Activated CD4-positive, CD25-positive, alpha-beta regulatory T cell (primary cell): ENCODE measurements at places on chromosomes 3 and 15.

GRCh38 chr15:64847448-64847847, 5.7 kb downstream of the PLEKHO2 start:
- DNase-seq, result no peak

DNA sequence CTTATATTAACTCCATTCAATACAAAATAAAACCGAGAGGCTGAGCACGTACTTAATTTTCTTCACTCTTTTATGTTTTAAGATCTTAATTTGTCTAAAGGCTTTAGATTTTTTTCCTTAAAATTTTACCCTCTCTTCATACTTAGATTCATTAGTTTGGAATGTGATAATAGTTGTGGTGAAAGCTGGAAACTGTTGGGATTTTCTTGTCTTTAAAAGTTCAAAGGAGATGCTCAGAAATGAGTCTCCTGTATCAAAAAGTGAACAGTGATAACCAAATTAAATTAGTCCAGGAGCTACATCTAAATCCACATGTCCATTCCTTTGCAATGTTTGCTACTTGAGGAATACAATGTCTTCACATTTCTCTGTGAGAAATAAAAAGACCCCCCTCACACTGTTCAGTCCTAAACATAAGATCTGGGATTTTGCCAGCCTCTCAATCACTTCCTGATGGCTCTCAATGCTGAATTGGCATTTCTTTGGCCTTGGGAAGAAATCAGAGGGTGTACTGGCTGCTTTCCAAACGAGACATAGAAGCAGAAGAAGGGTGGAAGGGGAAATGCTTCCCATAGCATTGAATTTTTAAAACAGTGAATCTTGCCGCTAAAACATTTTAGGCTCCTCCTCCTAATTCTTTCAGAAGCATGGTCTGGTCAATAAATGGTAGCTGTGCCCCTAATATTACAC, 245.0 kb downstream of the SHOX2 start:
- DNase-seq, result no peak

GRCh38 chr15:56128081-56128480, 115.6 kb downstream of the RFX7 start:
- DNase-seq, result no peak

DNA sequence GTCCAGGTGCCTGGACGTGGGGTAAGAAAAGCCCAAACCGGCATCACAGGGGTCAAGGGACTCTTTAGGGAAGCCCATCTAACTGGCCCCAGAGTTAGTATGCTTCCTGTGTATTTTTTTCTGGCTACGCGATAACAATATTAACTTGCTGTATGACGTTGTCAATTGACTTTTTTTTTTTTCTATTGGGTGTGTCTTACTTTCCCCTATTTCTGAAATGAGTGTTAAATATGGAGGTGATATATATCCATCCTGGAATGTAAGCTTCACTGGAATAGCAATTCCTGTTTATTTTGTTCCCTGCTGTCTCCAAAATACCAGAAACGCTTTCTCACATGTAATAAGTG, 598 bp upstream of the GMNC start:
- no peak for DNase-seq

GRCh38 chr3:23193831-23194230, 9.3 kb upstream of the UBE2E2 start:
- no peak for DNase-seq

- DNase-seq, result no peak
These were observed 141.3 kb downstream of the ADAM10 start for GRCh38 chr15:58608129-58608590.

DNA sequence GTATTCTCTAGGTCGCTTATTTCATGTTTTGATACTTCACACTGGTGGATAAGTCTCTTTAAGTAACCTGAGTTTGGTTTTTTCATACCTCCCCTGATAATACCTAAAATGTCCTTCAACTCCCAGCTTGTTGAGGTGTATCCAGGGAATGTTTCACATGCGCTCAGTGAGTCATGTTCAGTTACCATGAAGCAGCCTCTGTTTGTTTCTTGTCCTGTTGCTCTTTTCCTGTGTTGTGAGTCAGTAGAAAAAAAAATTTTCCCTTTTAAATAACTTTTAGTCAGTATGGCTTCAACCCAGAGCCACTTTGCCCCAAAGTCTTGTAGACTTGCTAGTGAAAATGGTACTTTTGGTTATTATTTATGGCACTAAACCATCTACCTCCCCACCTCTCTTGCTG, 278.4 kb upstream of the ZPLD1 start:
- DNase-seq, result no peak

DNA sequence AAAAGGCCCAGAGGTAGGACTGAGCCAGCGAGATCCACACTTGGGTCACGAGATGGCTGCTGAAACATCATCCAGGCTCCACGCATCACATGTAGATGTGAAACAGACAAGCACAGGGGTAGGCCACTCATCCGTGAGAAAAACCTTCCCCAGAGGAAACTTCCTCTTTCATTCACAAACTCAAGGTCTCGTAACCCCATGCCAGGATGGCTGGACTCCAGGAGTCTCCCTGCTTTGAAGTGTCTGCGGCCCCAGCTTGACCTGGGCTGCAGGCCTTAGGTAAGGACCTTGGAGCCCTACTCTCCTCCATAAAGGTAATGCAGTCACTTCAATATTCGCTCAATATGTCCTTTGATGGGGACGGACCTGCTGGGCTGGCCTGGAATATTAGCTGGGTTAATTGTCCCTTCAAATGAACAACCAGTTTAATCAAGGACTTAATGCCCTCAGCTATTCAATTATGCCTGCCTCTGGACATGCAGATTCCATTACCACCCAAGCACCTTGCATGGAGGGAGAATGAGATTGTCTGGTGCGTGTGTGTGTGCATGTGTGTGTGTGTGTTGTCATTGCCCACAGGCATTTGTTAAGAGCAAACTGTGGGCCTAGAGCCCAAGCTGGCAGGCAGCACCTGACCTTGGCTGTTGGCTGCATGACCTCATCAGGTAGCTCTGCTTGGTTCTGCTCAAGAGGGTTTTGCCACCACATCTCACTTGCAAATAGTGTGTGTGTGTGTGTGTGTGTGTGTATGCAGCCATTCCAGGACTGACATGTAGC, 186.9 kb upstream of the TLE3 start:
- no peak for DNase-seq

DNA sequence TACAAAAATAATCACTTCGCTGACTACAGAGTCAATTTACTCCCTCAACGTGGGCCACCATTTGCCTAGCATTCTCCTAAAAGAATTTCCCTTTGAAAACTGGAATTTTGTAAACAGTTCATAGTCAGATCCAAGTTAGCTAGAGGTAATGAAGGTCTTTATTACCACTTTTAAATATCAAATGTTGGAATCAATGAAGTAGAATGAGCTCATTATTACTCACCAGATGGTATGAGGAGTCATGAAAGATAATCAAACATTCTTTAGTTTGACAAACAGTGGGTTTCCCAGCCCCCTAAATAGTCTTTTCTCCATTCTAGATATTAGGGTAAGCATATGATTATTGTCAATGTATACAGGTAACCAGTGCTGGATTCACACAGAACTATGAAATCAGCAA, 455.7 kb upstream of the THBS1 start:
- DNase-seq, result no peak

GRCh38 chr3:72279068-72279604, 494.2 kb upstream of the PROK2 start:
- no peak for DNase-seq

DNA sequence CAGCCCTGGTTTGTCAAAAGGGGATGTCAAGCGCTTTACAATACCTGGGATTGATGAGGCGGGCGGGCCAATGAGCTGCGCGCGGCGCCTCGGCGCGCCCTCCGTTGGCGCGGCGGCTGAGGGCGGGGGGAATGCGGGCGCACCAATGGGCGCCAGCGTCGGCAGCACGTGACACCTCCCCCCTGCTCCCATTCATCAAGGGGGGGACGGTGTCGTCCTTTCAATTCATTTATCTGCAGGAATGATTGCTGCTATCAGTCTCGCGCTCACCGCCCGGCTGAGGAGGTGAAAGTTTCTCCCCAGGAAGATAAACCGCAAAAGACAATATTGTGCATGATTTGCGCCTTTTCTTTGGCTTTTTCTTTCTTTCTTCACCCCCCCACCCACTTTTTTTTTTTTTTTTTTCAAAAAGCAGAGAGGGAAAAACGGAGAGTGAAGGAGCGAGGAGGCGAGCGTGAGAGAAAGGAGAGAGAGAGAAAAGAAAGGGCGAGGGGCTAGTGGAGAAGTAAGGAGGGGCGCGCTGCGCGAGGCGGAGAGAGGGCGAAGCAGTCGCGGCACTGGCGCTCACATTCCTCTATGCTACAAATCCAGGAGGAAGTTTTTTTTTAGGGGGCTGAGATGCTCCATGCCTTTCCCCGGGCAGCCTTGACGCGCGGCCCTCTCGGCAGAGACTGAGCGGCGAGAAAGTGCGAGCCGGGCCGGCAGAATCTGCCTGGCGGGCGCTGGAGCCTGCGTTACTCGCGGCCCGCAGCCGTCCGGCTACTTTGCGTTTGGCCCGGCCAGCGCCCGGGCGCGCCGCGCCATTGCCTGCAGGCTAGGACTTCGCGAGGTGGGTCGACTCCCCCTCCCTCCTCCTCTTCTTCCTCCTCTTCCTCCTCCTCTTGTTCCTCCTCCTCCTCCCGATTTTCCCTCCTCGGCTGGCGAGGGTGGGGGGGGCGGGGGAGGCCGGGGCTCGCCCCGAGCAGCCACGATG, at the start of gene ZIC1:
TSS of gene ZIC1 (plus strand) at position 223 of the 973 bp plus-strand sequence. CDS start at position 971, 748 bp downstream.
- DNase-seq, result no peak

GRCh38 chr3:143103652-143104051, 15.9 kb upstream of the CHST2 start:
- DNase-seq, result no peak

DNA sequence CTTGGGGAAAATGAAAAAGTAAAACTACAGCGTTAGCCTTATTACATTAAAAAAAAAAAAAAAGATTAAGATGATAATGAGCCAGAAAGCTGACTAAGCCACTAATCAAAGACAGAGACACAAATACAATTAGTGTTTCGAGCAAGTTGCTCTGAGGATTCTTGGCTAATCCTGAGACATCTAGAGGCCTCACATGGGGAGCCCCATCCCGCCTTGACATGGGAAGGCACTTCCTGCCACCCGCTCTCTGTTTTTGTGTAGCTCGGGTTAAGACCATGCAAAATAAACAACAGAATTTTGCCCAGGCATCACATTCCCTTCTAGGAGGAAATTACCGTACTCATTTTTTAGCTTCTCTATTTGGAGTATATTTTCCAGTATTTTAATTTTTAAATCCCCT, 15.3 kb downstream of the HESX1 start:
- no peak for DNase-seq

- DNase-seq, result no peak
These were observed 27.1 kb upstream of the PIK3CB start for GRCh38 chr3:138861798-138862197.

- no peak for DNase-seq
These were observed 115.4 kb upstream of the ROPN1 start for GRCh38 chr3:124107104-124107890.

DNA sequence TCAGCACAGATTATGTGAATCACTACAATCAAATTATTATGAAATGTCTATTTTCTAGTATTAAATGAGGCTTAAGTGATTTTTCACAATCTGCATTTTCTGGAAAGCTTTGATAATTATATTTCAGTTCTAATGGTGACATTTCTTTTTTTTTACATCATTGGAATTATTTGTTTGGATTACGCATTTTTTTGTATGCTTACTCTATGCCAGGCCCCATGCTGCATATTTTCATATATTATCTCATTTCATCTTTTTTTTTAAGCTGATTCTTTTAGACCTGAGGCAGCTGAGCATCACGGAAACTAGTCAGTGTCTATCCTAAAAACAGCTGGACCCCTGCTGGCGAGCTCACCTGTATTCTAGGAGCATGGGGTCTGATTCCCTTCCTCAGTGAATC, 31.1 kb downstream of the SLCO3A1 start:
- DNase-seq, result no peak

DNA sequence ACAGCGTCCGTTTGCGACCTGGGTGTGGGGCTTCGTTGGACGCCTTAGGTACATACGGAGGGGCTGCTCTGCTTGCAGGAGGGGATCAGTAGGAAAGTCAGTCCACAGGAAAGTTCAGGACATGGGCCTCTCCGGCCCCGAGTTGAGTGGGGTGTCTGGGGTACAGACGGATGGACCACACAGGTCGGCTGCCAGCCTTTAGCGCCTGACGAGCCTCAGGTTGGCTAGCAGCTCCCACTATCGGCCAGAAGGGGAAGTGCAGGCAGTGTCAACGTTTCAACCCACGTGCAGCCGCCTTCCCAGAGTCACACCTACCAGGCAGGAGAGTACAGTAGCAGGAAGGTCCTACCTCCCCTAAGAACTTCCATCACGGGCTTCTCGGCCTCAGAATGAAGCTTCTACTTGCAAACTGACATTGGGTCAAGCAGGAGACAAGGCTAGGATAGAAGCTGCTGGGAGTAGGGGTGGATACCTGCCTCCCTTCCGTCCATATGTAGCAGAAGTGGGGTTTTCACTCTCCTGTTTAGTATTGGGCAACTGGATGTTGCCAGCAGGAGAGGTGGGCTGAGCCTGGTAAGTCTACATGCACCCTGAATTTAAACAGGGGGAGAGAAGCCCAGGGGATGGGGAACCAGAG, 1.8 kb upstream of the SCN5A start:
- peak; percentile 21 for DNase-seq

GRCh38 chr3:38136393-38136776, 542 bp downstream of the ACAA1 start:
- peak; percentile 10 for DNase-seq

DNA sequence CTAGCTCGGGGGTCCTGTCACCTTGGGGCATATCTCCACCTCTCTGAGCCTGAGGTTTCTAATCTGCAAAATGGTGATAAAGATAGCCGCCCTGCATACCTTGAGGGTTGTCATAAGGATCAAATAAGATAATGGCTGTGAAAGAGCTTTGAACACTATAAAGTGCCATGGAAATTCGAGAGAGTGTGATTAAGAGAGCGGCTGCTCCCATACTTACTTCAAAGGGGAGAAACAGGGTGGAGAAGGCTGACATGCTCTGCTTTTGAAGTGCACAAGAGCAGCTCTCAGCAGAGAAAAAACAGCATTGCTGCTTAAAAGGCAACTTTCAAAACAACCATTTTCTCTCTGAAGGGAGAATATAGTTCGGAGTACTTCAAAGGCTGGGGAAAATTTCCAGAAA, 529.2 kb downstream of the EPHB1 start:
- no peak for DNase-seq

- no peak for DNase-seq
These were observed 394.5 kb upstream of the CFAP20DC start for GRCh38 chr3:59444294-59444671.

DNA sequence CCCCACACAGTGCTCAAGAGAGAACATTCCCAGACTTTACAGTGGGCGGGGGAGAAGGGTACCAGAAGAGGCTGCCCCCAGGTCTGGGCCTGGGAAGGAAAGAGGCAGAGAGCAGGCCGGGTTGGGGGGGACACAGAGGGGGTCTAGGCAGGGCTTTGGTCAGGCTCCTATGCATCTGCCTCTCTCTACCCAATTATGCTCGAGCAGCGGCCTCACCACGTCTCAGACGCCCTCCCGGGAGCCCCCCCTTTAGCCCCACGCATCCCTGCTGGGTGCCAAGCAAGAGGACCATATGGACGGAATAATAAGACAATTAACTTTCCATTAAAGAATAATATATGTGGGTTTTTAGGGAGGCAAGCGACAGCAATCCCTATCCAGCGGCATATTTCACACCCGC, 32.8 kb downstream of the CACNA2D2 start:
- DNase-seq, result no peak
